ENCODE measurements at places on chromosomes 11 and 22. TPM values are rescaled to one million over a fixed set of nuclear protein-coding genes. Genes with fewer than 3 reads are reported as not detected.

Gene HEPHL1
- 0.13 TPM for total RNA-seq

Gene P4HA3
- total RNA-seq = not detected

Gene RAB3IL1
- total RNA-seq = 7.2 TPM

Gene BATF2
- 3.2 TPM for total RNA-seq

Gene PRPF19
- 116 TPM for total RNA-seq

Gene RFPL2
- total RNA-seq = 0.48 TPM

Gene FXYD6
- 31.6 TPM for total RNA-seq

Gene POU2AF2
- not detected for total RNA-seq

Gene ANAPC15
- 60.2 TPM for total RNA-seq

Gene PHF21B
- 90.6 TPM for total RNA-seq

Gene CACNA1I
- 2.1 TPM for total RNA-seq

GRCh38 chr11:20131788-20132666 lies 28.2 kb downstream of the DBX1 start:
- peak; percentile 80 for DNase-seq
- no peaks in the 10 kb centered on the region for H3K36me3 ChIP-seq
- H3K27ac ChIP-seq = no peak overlapping the region
- H3K4me1 ChIP-seq = peaks cover 10% of the 10 kb centered on the region

- no peak overlapping the region for H3K4me3 ChIP-seq
- H3K27ac ChIP-seq = no peak overlapping the region
- H3K4me1 ChIP-seq = peaks cover 19% of the 10 kb centered on the region
Observed at GRCh38 chr11:34830648-34831047, 85.5 kb downstream of the APIP start.

- H3K4me1 ChIP-seq = no peaks in the 10 kb centered on the region
- peaks cover 57% of the 10 kb centered on the region for H3K36me3 ChIP-seq
- no peak overlapping the region for H3K4me3 ChIP-seq
- peaks cover 4% of the 10 kb centered on the region for H3K27me3 ChIP-seq
Observed at GRCh38 chr11:77854838-77855237, 33.9 kb downstream of the AAMDC start.

- H3K4me3 ChIP-seq = no peak overlapping the region
- no peak overlapping the region for H3K27ac ChIP-seq
- H3K36me3 ChIP-seq = no peaks in the 10 kb centered on the region
- no peaks in the 10 kb centered on the region for H3K4me1 ChIP-seq
Observed at GRCh38 chr11:109349276-109350080, 72.5 kb upstream of the C11orf87 start.

GRCh38 chr11:77386178-77386577 lies 84.7 kb upstream of the GDPD4 start:
- peaks cover 35% of the 10 kb centered on the region for H3K36me3 ChIP-seq
- no peaks in the 10 kb centered on the region for H3K4me1 ChIP-seq
- no peak overlapping the region for H3K4me3 ChIP-seq
- no peaks in the 10 kb centered on the region for H3K27me3 ChIP-seq
- DNase-seq = no peak

- peaks cover under 1% of the 10 kb centered on the region for H3K4me1 ChIP-seq
- H3K27me3 ChIP-seq = no peaks in the 10 kb centered on the region
- DNase-seq = no peak
Observed at GRCh38 chr11:72265951-72266350, 22.0 kb upstream of the PHOX2A start.

GRCh38 chr11:34647131-34647530 lies 26.2 kb downstream of the EHF start:
- DNase-seq = no peak
- H3K4me3 ChIP-seq = no peak overlapping the region

GRCh38 chr22:35915477-35916013 lies 113.1 kb downstream of the RBFOX2 start:
- DNase-seq = no peak
- peak overlapping the region; percentile 99 for H3K27ac ChIP-seq
- no peaks in the 10 kb centered on the region for H3K27me3 ChIP-seq
- no peaks in the 10 kb centered on the region for H3K36me3 ChIP-seq
- H3K4me3 ChIP-seq = peak overlapping the region; percentile 71
- peaks cover 65% of the 10 kb centered on the region for H3K4me1 ChIP-seq

- H3K27ac ChIP-seq = no peak overlapping the region
- no peaks in the 10 kb centered on the region for H3K36me3 ChIP-seq
- H3K4me3 ChIP-seq = no peak overlapping the region
- no peak for DNase-seq
- H3K4me1 ChIP-seq = peaks cover 5% of the 10 kb centered on the region
- peaks cover 16% of the 10 kb centered on the region for H3K27me3 ChIP-seq
Observed at GRCh38 chr22:23121424-23121823, 20.4 kb downstream of the RSPH14 start.

DNA sequence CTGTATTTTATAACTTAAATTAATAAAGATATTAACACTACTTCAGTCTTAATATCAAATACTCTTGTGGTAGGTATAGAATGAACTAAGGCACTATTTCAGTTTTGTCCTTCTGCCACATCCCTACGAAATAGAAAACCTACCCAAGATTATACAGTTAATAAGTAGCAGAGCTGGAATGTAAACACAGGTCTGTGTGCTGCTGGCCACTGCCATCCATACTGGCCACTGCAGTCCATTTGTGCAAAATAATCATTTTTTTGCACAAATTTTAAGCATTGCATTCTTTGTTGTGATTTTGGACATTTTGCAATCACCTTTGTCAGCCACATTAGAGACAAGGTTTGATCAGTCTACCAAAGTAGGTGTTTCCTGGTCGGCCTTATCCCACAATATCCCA lies 91.9 kb downstream of the ME3 start:
- DNase-seq = no peak
- no peaks in the 10 kb centered on the region for H3K27me3 ChIP-seq
- H3K36me3 ChIP-seq = no peaks in the 10 kb centered on the region
- no peak overlapping the region for H3K4me3 ChIP-seq

- peaks cover 12% of the 10 kb centered on the region for H3K27me3 ChIP-seq
- no peaks in the 10 kb centered on the region for H3K4me1 ChIP-seq
- no peak overlapping the region for H3K4me3 ChIP-seq
- DNase-seq = no peak
Observed at GRCh38 chr11:66017321-66017720, 5.5 kb downstream of the CST6 start.

DNA sequence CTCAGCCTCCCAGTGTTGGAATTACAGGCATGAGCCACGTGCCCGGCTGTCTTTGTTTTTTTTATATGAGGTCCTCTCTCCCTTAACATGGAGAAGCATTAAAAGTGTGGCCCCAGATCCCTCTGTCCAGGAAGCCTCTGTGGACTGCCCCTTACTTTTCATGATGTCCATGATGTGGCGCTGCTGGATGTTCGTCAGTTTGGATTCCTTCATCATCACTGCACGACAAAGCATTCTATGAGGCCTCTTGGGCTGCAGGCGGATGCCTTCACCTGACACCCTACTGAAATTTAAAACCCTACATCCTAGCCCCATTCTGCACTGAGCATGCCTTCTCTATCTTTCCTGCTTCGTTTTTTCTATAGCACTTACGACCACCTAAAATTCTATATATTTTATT lies 2.1 kb downstream of the C22orf23 start:
- no peak overlapping the region for H3K4me3 ChIP-seq
- H3K36me3 ChIP-seq = no peaks in the 10 kb centered on the region
- peaks cover 24% of the 10 kb centered on the region for H3K4me1 ChIP-seq
- H3K27me3 ChIP-seq = peaks cover 16% of the 10 kb centered on the region
- peak overlapping the region; percentile 74 for H3K27ac ChIP-seq

- no peaks in the 10 kb centered on the region for H3K27me3 ChIP-seq
- no peak for DNase-seq
- H3K4me3 ChIP-seq = 0 out of 2 replicates have a peak overlapping the region, but pooled peaks have one; percentile 27
- H3K36me3 ChIP-seq = no peaks in the 10 kb centered on the region
- H3K27ac ChIP-seq = peak overlapping the region; percentile 87
Observed at GRCh38 chr11:65429068-65429681, 6.6 kb downstream of the NEAT1 start.

DNA sequence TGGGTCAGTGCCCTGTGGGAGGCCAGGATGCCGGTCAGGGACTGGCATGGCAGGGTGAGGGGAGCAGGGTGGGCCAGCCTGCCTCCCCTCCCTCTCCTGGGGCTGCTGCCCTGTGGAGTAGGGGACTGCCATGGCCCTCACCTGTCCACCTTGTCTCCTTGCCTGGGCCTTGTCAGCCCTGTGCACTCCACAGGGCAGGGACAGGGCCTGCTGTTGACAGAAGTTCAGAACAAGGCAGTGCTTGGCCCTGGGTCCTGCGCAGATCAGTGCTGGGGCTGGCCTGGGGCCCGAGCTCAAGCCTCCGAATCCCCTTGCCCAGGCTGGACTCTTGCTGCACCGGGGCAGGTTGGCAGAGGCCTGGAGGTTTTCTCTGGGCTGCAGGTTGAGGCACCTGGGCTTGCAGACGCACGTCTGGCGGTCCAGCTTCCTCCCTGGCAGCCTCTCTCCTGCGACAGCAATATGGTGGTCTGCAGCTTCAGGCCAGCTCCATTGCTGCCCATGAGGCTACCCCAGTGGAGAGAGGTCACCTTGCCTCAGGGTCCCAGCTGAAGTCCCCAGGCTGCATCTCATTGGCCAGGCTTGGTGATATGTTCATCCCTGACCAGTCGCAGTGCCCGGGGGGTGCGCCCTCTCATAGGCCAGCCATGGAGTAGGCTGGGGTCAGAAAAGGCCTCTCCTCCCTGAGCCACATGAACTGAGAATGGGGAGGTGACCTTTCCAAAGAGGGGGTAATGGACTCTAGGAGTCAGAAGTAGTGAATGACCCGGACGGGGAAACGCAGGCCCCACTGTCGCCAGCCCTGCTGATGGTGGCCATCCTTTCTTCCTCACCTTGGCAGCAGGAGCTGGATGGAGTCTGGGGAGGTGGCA lies 21.5 kb upstream of the CHKA start:
- no peaks in the 10 kb centered on the region for H3K27me3 ChIP-seq
- H3K27ac ChIP-seq = no peak overlapping the region
- no peaks in the 10 kb centered on the region for H3K36me3 ChIP-seq
- DNase-seq = no peak
- H3K4me3 ChIP-seq = no peak overlapping the region
- H3K4me1 ChIP-seq = 0 out of 2 replicates have a peak, but pooled peaks cover 4% of the 10 kb centered on the region

GRCh38 chr11:35321111-35321510 lies 98.2 kb downstream of the SLC1A2 start:
- H3K36me3 ChIP-seq = no peaks in the 10 kb centered on the region
- H3K27me3 ChIP-seq = peaks cover 16% of the 10 kb centered on the region
- no peak for DNase-seq
- H3K4me1 ChIP-seq = peaks cover 33% of the 10 kb centered on the region

GRCh38 chr11:19691815-19692500 lies 20.7 kb upstream of the NAV2 start:
- no peak overlapping the region for H3K27ac ChIP-seq
- DNase-seq = no peak
- H3K36me3 ChIP-seq = no peaks in the 10 kb centered on the region
- no peaks in the 10 kb centered on the region for H3K4me1 ChIP-seq
- H3K4me3 ChIP-seq = no peak overlapping the region

DNA sequence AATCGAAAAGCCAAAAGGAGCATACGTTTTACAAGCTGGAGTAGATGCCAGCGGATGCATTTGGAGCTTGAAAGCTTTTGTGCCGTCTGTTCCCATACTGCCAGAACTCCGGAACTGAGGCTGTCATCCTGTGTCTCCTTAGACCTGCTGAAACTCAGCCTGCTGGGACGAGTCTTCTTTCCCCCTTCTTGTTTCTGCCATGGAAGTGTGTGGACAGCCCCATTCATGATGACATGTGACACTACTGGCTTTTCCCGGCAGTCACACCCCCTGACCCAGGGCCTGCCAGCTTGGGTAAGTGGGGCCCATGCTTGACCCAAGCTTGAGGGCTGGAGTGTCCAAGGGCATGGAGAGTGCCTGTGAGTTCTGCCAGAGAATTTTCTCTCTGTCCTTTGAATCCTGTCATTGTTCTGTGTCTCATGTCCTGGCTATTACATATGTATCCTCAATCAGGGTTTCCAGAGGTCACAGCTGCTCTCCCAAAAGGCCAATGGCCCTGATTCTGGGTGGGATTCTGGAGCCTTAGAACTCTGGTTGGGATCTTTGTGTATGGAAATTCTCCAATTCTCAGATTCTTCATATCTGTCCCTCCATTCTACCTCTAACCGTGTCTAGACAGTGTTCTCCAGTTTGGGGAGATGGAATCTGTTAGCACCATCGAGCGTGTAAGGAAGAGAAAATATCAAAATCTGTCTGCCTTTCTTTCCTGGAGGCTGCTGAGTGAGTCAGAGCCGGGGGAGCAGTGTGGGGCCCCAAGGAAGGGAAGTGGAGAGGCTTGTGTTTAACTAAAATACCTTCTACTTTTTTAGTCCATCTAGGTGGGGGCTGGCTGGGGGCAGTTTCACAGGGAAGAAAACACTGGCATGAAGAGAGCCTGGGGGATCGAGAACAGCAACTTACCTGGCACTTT lies 73.2 kb downstream of the KIAA1671 start:
- H3K27ac ChIP-seq = peak overlapping the region; percentile 65
- H3K4me1 ChIP-seq = peaks cover 18% of the 10 kb centered on the region
- no peak for DNase-seq

DNA sequence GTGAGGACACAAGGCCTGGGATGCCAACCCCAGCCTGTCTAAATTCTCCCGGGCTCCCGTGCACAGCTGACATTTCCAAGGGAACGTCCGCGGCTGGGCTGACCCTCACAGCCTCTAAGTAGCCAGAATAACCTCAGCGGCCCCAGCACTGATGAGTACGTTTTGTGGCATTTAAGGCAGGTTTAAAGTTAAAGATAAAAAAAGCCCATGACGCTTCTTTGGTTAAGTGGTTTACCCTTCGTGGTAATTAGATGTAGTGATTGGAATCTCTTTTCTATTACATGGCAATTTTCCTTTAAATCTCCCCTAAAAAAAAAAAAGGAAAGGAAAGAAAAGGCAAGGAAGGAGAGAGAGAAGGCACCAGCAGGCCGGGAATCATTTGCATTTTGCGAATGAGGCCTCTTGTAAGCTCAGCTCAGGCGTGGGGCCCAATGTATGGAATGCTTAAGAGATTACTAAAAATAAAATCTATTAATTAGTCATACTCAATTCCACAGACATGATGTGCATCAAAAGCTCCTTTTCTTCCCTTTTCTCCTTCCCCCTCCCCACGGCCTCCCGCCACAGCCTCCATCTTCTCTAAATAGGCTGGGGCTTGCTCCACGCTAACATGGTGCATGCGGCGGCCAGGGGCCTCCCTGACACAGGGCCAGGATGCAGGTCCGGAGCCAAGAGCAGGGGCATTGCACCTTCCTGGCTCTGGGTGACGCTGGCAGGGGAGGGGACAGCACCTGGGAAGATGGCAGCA lies 44.1 kb downstream of the MACROD1 start:
- DNase-seq = no peak
- H3K27me3 ChIP-seq = peaks cover 52% of the 10 kb centered on the region
- H3K27ac ChIP-seq = peak overlapping the region; percentile 49
- H3K4me1 ChIP-seq = peaks cover 43% of the 10 kb centered on the region
